Calu3 (cell line): ENCODE measurements at places on chromosomes 12 and 14.
A peak's percentile ranks its signal among the peaks of the same experiment; 100 is the strongest.

DNA sequence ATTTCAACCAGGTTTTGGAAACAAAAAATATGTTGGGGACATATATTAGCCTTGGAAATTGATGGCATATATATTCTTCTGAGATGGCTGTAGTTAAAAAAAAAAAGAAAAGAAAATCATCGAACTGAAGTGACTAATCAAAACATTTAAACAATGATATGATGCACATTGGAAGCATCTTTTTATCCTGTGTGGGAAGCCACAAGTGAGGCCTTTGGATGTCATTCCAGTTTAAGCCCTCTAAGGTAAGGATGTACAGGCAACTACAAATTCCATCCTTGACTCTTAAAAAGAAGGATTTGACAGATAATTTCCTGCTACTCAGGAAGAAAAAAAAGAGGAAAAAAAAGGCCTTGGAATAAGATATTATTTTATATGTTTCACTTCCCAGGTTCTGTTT is 9.6 kb upstream of the PTPRB start:
- DNase-seq, result no peak

GRCh38 chr12:115507951-115508722 is 769.4 kb downstream of the MED13L start:
- DNase-seq, result no peak

- DNase-seq, result no peak
These were observed 28.5 kb downstream of the ARF6 start for GRCh38 chr14:49921401-49921800.

DNA sequence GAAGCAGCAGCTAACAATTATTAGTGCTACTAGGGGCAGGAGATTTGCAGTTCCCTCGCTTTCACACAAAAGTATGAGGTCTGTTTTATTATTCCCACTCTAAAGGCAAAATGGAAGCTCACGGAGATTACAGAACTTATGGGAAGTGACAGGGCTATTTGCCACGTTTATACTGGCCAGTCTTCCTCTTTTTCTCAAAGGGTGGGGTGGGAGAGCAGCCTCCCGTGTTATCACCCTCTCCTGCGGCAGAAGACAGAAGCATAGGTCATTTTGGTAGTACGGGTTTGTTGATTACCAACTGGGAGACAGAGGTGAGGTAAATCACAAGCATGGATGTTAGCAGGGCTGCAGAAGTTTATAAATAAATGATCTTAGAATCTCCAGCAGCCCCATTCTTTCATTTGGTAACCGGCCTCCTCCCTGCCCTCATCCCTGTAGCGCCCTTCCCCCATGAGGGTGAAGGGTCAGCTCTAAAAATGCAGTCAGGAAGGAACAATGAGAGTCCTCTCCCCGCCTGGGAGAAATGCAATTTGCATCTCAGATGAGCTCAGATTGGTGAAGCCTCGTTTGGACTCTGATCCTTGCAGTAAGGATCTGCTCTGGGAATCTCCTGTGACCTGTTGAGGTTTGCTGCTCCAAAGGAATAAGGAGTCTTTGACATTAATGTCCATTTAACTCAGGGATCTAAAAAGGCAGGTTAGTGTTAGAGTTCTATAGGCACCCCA is 44.7 kb upstream of the SINHCAF start:
- DNase-seq, result peak; percentile 7

- peak; percentile 21 for DNase-seq
These were observed 75.5 kb upstream of the DCD start for GRCh38 chr12:54723379-54724256.

DNA sequence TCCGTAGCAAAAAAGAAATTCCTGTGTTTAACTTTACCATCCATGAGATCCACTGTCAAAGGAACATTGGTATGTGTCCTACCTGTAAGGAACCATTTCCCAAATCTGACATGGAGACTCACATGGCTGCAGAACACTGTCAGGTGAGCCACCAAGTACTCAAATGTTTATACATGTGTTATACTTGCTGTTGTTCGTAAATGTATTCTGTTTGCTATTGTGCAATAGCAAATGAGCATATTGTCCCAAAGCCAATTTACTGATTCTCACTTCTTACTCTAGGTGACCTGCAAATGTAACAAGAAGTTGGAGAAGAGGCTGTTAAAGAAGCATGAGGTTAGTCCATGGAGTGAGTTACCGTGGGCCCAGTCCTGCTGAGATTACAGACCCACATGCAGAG is 9.4 kb downstream of the TRAFD1 start:
- DNase-seq, result no peak

GRCh38 chr14:54692284-54692772 is 125.4 kb downstream of the SAMD4A start:
- DNase-seq, result no peak

- DNase-seq, result peak; percentile 91
These were observed 29.1 kb downstream of the NFYB start for GRCh38 chr12:104108755-104109445.

DNA sequence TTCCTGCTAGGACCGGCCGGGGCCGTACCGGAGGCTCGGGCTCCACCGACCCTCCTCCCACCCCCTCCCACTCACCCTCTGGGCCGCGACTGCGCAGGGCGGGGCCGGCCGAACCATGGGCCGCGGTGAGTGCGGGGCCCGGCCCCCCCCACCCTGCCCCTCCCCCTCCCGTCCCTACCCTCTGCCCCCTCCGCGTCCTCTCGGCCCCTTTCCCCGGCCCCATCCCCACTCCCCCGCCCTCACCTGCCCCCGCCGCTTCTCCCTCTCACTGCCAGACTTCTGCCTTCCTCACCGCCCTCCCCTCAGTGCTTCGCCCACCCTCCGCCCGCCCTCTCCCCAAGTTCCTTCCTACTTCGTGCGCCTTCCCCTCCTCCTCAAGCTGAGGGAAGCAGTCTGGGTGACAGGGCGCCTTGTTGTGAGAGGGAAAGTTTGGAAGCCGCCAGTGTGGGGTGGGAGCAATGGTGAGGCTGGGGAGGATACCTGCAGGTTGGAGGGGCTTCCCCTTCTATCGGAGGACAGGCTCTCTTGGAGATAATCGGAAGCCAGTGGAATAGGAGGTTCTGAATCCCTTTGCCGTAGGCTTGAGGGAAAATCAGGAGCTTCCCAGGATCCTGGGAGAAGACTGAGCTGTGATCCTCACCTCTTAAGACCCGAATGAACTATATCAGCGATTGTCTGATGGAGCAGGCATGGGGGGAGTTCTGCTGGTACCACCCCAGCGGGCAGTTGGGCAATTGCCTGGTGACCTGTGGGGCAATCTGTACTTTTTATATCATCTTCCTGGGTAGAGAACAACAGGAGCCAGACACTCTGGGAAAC is 472 bp downstream of the MBD6 start:
- no peak for DNase-seq

DNA sequence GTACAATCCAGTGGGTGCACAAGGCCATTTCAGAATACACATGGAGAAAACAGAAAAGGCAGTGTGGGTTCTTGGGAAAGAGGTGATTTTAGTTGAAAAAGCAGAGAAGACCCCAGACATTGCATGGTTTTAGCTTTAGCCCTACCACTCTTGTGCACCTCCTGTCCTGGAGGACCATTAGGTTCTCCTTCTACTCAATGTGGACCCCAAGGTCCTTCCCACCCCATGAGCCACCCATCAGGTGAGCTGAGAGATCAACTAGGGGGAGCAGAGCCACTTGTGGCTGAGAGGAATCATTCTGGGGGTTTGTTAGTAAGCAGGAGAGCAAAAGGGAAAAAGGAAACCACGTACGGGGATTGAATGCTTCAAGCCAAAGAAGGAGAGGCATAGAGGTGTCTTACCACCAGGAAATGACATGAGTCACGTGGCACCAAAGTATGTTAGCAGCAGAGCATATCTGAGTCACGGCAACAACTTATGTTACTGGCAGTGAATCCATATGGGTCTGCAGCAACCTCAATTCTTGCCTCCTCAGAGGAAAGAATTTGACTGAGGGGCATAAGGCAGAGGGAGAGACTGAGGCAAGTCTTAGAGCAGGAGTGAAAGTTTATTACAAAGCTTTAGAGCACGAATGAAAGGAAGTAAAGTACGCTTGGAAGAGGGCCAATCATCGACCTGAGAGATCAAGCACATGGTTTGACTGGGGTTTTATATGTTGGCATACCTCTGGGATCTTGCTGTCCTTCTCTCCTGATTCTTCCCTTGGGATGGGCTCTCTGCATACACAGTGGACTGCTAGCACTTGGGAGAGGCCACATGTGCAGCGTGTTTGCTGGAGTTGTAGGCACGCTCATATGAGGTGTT is 73.9 kb downstream of the HSD17B6 start:
- peak; percentile 53 for DNase-seq

GRCh38 chr14:74934041-74934440 is 11.0 kb upstream of the RPS6KL1 start:
- DNase-seq, result no peak

DNA sequence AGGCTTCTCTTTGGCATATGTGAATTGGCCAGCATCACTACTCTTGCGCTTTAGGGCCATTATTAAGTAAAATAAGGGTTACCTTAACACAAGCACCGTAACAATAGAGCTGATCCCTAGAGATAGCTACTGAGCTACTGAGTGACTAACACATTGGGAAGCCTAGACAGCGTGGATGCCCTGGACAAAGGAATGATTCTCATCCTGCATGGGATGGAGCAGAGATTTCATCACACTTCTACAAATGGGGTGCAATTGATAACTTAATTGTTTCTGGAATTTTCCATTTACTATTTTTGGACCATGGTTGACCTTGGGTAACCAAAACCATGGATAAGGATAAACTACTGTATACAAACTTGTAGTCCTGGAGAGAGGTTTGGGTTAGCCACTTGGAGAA is 57.1 kb downstream of the FBXO34 start:
- no peak for DNase-seq

DNA sequence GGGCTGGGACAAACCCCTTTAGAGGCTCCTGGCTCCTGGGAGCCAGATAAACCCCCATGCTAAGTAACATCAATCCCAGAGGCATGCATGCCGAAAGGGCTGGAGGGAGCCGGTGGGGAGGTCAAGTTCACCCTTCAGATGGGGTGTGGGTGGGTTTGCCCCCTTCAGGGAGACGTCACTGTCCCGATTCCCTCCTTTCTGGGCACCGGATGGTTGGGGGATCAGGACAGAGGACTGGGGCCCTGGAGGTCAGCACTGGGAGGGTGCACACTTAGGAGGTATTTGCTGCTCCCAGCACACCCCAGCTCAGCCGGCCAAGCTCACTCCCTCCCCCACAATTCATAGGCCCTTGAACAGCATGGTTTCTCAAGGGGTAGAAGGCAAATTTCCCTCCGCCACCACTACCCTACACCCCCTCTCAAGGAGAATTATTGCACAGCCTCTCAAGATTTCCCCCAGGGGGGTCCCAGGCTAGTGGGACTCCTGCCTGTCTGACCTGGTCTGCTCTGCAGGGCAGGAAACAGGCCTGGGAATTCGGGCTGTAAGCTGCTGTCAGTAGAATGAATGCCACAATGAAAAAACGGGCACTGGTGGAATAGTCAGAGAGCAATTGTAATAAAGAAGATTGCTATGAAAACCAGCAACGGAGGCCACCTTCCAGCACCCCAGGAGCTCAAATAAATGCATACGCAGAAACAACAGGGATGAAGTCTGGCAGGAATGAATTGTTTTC is 63.5 kb downstream of the GALNT16 start:
- DNase-seq, result no peak

DNA sequence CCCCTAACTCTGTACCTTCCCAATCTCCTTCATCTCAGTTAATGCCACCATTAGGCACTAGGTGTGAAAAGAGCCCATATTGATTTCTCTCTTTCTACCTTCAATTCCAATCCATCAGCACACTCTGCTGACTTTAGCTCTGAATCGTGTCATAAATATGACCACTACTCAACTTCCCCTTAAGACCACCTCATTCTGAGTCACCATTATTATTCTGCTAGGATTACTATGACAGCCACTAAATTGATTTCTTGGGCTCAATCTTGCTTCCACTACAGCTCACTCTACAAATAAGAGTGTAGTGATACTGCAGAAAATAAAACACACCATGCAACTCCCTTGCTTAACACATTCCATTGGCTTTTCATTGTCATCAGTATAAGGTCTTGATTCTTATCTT is 1449.0 kb upstream of the FLRT2 start:
- no peak for DNase-seq

- DNase-seq, result no peak
These were observed 3.4 kb downstream of the ACYP1 start for GRCh38 chr14:75060420-75060819.
